ENCODE measurements at places on chromosomes 16 and 17. TPM values are rescaled to one million over a fixed set of nuclear protein-coding genes. Genes with fewer than 3 reads are reported as not detected.

TBC1D3B gene
- 37.3 TPM for total RNA-seq

PYY gene
- not detected for total RNA-seq

BAIAP3 gene
- 26.7 TPM for total RNA-seq

ANTKMT gene
- total RNA-seq: 61.1 TPM

DNA sequence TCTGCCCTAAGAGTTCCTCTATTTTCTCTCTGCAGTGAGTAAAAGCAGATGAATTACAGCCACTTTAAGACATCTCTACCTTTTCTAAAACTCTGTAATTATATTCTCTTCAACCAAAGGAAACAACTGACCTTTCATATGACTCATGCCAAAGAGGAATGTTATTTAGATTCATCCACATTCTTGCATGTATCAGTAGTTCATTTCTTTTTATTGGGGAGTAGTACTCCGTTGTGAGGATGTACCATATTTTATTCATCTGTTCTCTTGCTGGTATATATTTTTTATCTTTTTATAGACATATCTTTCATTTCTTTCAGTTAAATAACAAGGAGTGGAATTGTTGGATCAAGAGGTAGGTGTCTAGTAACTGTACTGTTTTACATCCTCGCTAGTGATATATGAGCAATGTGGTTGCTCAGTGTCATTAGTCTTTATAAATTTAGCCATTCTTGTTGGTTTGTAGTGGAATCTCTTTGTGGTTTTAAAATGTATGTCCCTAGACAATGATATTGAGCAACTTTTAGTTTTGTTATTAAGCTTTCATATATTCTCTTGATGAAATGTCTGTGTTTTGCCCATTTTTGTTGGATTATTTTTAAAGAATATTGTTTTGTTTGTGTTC lies 7.8 kb upstream of the MYH8 start:
- no peaks in the 10 kb centered on the region for H3K36me3 ChIP-seq
- no peak overlapping the region for H3K4me3 ChIP-seq

GRCh38 chr17:47982645-47983390 lies 11.9 kb downstream of the CDK5RAP3 start:
- DNase-seq: no peak
- H3K4me3 ChIP-seq: no peak overlapping the region
- H3K36me3 ChIP-seq: no peaks in the 10 kb centered on the region
- H3K27me3 ChIP-seq: peaks cover 4% of the 10 kb centered on the region
- peaks cover 31% of the 10 kb centered on the region for H3K4me1 ChIP-seq

DNA sequence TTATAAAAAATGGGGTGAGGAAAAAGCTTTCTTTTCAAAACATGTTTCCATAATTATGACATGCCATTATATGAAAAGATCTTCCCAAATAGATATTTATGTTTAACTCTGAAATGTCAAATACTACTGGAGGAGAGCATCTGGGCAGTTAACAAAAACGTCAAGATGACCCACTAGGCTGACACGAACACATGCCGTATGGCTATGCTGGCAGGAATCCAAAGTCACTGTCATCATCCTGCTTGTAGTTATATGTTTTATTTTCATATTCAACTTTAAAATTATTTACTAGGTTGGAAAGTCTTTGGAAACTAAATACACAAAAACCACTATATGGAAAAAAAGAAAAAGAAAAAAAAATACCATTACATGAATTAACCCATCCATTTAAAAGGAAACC lies 27.3 kb downstream of the ANKFY1 start:
- no peaks in the 10 kb centered on the region for H3K4me1 ChIP-seq
- H3K27me3 ChIP-seq: no peaks in the 10 kb centered on the region
- H3K36me3 ChIP-seq: no peaks in the 10 kb centered on the region
- no peak for DNase-seq
- H3K27ac ChIP-seq: no peak overlapping the region

- no peak overlapping the region for H3K27ac ChIP-seq
- H3K4me1 ChIP-seq: no peaks in the 10 kb centered on the region
- no peak overlapping the region for H3K4me3 ChIP-seq
- no peak for DNase-seq
Measured at GRCh38 chr16:68037841-68038597, 14.9 kb downstream of the DUS2 start.

- H3K4me1 ChIP-seq: no peaks in the 10 kb centered on the region
- H3K27ac ChIP-seq: no peak overlapping the region
- no peaks in the 10 kb centered on the region for H3K27me3 ChIP-seq
- DNase-seq: no peak
- peaks cover 3% of the 10 kb centered on the region for H3K36me3 ChIP-seq
Measured at GRCh38 chr17:40158438-40159013, 18.2 kb downstream of the CASC3 start.

DNA sequence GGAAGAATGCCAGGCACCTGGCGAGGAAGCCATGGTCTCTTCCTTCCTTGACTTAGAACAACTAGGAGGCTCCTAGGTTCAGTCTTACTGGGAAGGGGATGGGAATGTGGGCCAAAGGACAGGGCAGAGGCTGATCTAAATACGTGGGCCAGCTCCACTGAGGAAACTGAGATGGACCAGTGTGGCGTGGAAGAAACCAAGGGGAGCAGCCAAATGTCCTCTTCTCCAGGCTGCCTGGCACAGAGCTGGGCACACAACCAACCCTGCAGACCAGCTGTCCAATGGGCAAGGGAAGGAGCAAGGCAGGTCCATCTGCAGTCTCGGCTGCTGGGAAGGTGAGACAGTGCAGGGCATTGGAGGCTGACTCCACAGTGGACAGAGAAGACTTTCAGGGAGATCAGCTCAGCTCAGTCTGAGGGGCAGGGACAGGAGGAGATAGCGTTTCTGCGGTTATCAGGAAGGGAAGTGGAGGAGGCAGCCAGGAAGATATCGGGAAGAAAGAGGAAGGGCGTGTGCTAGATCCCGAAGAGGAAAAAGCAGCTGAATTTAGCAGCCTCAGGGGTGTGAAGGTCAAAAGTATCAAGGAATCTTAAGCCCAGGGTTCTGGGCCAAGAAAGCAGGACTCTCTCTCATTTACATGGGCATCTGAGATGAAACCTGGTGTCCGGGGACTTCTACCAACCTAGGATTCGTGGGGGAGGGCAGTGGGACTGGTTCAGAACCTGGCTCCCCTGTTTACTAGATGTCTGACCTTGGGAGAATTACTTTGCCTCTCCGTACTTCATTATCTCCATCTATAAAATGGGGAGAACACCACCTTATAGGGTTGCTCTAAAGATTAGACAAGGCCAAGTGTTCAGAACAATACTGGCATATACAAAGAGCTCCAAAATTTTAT lies 1.8 kb downstream of the KIFC3 start:
- H3K36me3 ChIP-seq: no peaks in the 10 kb centered on the region
- H3K27ac ChIP-seq: peak overlapping the region; percentile 43
- no peak for DNase-seq
- H3K4me1 ChIP-seq: peaks cover 20% of the 10 kb centered on the region
- H3K27me3 ChIP-seq: peaks cover 9% of the 10 kb centered on the region

DNA sequence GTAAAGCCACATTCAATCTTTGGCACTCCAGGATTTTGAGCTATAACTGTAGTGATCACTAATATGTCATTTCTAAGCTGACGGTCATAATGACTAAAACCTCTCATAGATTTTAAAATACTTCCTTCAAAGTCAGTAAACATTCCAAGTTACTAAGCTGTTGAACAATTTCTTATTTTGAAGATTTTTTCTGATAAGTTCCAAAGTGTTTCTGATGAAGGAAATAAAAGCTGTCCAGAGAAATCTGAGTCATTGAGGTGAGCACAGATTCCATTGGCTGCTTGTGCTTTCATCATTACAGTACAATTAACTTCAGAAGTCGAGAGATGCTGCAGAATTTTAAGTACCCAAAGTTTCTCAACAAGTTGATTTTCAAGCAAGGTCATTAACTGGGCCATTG lies 23.9 kb downstream of the NLRC5 start:
- DNase-seq: no peak
- H3K36me3 ChIP-seq: peaks cover 7% of the 10 kb centered on the region
- H3K4me3 ChIP-seq: no peak overlapping the region
- H3K27me3 ChIP-seq: peaks cover 3% of the 10 kb centered on the region
- H3K27ac ChIP-seq: no peak overlapping the region

DNA sequence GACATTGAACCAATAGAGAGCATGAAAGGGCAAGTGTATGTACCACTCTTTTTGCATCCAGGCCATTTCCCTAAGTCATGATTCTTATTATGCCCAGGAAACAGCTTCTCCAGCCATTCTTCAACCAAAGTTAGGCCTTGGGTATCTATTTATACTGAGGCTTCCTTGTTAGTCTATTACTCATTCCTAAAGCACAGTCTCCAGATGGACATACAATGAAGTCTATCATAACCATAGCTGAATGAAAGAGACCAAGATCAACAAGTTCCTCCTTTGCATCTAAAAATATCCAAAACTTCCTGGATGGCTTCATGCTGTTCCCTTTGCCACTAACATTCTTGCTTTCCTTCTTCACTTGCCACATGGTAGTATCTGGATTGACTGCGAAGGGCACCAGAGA lies 265.9 kb downstream of the CDH8 start:
- peaks cover 2% of the 10 kb centered on the region for H3K27me3 ChIP-seq
- no peak overlapping the region for H3K27ac ChIP-seq

DNA sequence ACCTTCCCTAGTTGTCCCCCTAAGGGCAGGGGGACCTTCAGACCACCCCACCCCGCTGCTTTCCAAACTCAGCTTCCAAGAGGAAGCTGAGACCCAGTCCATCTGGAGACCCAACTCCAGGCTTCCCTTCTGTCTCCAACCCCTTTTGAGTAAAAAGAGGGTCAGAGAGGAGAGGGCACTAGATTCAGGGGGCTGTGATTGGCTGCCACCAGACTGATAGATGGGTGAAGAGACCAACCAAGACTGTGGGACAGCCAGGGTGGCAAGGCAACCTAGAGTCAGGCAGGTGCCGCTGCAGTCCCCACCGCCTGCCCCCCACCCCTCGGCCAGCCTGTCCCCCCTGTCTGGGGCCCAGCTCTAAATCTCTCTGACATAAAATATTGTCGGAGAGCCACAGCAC lies 92.5 kb downstream of the SDK2 start:
- H3K27me3 ChIP-seq: peaks cover 9% of the 10 kb centered on the region
- no peak overlapping the region for H3K4me3 ChIP-seq
- peaks cover 15% of the 10 kb centered on the region for H3K4me1 ChIP-seq

GRCh38 chr17:33106525-33107165 lies 115.0 kb downstream of the SPACA3 start:
- H3K27me3 ChIP-seq: no peaks in the 10 kb centered on the region
- peaks cover 10% of the 10 kb centered on the region for H3K36me3 ChIP-seq
- no peaks in the 10 kb centered on the region for H3K4me1 ChIP-seq
- H3K27ac ChIP-seq: no peak overlapping the region
- H3K4me3 ChIP-seq: no peak overlapping the region
- DNase-seq: no peak

DNA sequence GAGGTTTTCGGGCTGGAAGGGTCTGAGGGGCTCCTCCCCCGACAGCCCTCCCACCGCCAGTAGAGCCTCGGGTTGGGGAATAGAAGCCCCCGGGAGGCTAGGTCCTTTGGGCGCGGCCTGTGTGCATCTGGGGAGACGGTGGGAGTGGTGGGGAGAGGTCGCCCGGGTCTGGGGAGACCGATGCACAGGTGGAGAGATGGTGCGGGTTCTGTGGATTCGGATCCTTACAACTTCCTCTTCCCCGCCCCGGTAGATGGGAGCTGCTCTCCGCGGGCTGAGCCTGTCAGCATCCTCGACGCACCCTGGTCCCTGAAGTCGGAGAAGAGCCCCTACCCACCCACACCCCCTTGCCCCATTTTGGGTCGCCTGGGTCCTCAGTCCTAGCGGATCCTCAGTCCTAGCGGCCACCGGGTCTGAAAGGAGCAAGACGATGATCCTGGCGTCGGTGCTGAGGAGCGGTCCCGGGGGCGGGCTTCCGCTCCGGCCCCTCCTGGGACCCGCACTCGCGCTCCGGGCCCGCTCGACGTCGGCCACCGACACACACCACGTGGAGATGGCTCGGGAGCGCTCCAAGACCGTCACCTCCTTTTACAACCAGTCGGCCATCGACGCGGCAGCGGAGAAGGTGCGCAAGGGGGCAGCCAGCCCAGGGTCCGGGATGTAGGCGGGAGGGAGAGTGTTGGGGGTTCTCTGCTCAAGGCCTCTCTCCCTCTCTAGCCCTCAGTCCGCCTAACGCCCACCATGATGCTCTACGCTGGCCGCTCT lies 790 bp downstream of the BCKDK start:
- DNase-seq: no peak
- peak overlapping the region; percentile 59 for H3K27ac ChIP-seq
- H3K27me3 ChIP-seq: peaks cover 8% of the 10 kb centered on the region
- peak overlapping the region; percentile 83 for H3K4me3 ChIP-seq
- H3K36me3 ChIP-seq: no peaks in the 10 kb centered on the region

DNA sequence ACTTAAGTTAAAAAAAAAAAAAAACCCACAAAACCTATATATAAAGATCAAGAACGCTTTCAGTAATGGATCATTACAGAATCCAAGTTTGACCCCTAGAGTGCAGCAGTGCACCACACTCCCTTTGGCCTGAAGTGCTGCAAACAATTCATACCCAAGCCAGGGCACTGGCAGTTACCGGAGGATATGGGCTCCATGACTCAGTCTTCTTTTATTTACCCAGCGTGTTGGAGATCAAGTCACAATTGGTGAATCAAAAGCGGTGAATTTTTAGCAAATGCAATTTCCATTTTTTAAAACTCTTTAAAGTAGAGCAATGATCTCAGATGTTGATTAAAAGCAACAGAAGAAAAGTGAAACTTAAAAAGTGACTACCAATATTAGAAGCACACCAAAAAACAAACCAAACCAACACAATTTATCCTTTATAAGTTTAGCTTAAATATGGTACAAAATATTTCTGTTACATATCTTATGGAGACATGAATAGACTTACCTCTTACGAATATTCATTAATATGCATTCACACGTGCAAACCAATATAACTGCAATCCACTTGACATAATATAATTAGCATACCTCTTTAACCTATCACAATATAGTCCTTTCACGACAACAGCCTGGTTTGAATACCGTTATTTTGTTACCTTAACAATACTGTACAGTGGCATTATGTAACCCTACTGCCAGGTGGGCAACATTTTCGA lies 46.3 kb downstream of the ZNF652 start:
- H3K4me1 ChIP-seq: no peaks in the 10 kb centered on the region
- peak; percentile 52 for DNase-seq
- no peak overlapping the region for H3K27ac ChIP-seq
- H3K36me3 ChIP-seq: no peaks in the 10 kb centered on the region
- no peak overlapping the region for H3K4me3 ChIP-seq
- no peaks in the 10 kb centered on the region for H3K27me3 ChIP-seq

- no peak overlapping the region for H3K4me3 ChIP-seq
- no peak overlapping the region for H3K27ac ChIP-seq
- H3K27me3 ChIP-seq: no peaks in the 10 kb centered on the region
- no peaks in the 10 kb centered on the region for H3K36me3 ChIP-seq
- no peaks in the 10 kb centered on the region for H3K4me1 ChIP-seq
Measured at GRCh38 chr16:68985268-68985667, 120.2 kb upstream of the HAS3 start.

Measured in glutamatergic neuron (in vitro differentiated cells).